ENCODE measurements at places on chromosomes 12 and 14. TPM values are rescaled to one million over a fixed set of nuclear protein-coding genes. Genes with fewer than 3 reads are reported as not detected.

Gene DNAI7
- total RNA-seq = 6.7 TPM

Gene UNC79
- total RNA-seq = 0.18 TPM

Gene GALC
- total RNA-seq = 59.4 TPM

Gene ATL1
- total RNA-seq = 8.4 TPM

Gene P2RX2
- total RNA-seq = 0.56 TPM

Gene TAS2R14
- 1.2 TPM for total RNA-seq

Gene ORAI1
- total RNA-seq = 39.0 TPM

Gene CISTR
- not detected for total RNA-seq

Gene BEGAIN
- total RNA-seq = 1.3 TPM

Gene POLR3B
- 9.6 TPM for total RNA-seq

Gene ABHD12B
- total RNA-seq = not detected

Gene TDRD9
- total RNA-seq = 8.5 TPM

Gene HIGD1C
- total RNA-seq = not detected

Gene L3HYPDH
- total RNA-seq = 17.9 TPM

Gene GPR162
- 21.5 TPM for total RNA-seq

Gene FAIM2
- total RNA-seq = 2.9 TPM

Gene RASSF9
- total RNA-seq = 11.0 TPM

All from lower lobe of right lung (tissue), 2 donors.